ENCODE measurements at places on chromosomes 4 and X.

DNA sequence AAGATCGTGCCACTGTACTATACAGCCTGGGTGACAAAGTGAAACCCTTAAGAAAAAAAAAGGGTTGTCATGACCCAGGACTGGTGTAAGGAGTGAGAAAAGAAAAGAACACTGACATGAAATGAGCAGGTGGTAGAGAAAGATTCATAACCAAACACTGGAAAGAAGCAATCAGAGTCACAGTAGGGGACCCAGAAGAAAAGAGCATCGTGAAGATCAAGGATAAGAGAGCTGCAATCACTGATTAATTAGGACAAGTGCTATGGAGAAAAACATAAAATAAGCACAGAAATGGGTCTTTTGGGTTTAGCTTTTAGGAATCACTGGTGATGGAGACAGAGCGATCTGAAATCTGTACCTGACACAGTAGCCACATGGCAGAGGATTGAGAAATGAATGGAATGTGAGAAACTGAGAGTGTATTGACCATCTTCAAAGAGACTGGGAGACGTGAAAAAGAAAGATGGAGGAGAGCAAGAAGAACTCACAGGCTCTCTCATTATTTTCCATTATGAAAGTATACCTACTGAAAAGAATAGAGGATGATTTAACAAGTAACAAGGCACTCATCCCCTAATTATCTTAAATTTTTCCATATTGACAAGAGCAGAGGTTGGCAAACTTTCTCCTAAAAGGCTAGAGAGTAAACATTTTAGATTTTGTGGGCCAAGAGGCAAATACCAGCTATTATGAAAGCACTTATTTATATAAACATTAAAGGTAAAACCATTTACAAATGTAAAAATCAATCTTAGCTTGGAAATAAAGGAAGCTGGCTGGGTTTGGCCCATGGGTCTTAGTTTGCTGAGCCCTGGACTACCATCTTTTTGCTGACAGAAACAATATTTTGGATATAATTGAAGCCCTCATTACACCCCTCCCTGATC lies 7.3 kb downstream of the TMEM154 start:
- no peak for DNase-seq

GRCh38 chrX:14712096-14712495 lies 160.8 kb downstream of the FANCB start:
- DNase-seq, result no peak

GRCh38 chrX:56798866-56799758 lies 70.1 kb downstream of the NBDY start:
- no peak for DNase-seq

- no peak for DNase-seq
These were observed 217.9 kb upstream of the GPC4 start for GRCh38 chrX:133633162-133633561.

- DNase-seq, result no peak
These were observed 1.2 kb upstream of the SOWAHB start for GRCh38 chr4:76898949-76899645.

DNA sequence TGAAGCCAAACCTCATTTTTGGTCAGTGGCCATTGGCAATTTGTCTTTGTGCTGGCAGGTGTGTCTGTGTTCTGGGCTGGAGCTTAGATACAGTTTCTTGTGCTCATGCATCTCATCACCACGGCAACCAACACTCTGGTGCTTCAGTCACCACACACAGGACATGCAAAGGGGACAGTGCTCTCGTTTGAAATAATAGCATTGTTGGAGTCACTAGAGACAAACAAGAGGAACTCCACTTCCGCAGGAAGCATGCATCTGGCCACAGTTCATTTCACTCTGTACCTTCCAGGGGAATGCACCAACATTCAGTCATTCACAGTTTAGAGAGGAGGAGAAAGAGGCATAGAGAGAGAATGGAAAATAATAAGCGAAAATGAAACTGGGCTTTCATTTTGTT lies 267.4 kb downstream of the ANK2 start:
- DNase-seq, result no peak

DNA sequence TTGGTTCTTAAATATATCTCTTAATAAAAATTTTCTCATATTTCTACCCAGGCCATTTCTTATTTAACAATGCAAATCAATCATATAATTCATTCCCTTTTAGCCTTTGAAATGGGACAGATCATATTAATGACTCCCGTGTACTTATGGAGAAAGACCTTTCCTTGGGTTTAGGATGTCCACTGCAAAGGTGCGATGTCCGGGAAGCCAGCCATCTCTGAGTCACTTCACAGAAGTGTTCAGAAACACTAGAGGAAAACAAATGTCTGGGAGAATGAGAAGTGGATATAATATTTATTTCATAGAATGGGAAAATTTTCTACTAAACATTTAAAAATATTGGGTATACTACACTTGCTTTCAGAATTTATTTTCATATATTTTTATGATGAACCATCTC lies 15.3 kb downstream of the INTU start:
- no peak for DNase-seq

GRCh38 chr4:115596265-115597001 lies 483.0 kb upstream of the NDST4 start:
- no peak for DNase-seq

GRCh38 chr4:98673978-98674377 lies 15.6 kb upstream of the TSPAN5 start:
- DNase-seq, result no peak

- DNase-seq, result no peak
These were observed 394.6 kb downstream of the C4orf33 start for GRCh38 chr4:129490516-129490915.

DNA sequence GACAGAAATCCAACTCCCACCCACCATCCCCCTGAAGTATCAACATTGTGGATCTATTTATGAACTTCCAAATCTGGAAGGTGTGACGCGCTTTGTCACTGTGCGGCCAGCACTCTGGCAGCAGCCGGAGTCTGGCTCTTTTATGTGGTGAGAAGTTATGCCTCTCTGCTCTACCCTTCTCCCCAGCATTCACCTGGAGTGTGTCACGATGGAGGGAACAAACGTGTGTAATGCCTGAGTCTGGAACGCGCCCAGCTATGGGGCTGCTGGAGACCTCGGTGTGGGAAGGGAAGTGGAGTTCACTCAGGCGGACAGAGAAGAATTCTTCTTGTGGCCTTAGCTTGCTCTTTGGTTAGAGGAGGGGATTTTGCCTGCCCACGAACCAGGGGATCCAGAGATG lies 222.1 kb upstream of the RPL34 start:
- no peak for DNase-seq

DNA sequence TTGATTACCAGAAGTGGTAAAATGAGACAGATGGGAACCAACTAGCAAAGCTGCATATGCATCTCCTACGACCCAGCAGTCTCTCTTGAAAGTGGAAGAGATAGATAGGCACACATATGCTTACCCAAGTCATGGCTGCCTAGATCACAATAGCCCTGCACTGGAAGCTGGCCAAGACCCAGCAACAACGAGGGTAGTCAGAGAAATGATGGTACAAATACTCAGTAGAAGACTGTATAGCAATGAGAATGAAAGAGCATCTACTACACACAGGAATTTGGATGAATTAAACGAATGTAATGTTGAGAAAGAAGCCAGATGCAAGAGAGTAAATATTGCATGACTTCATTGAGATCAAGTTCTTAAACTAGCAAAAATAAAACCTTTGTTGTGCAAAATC lies 100.3 kb upstream of the FAT1 start:
- no peak for DNase-seq

GRCh38 chr4:140755774-140756318 lies 339 bp downstream of the TBC1D9 start:
- DNase-seq, result no peak

GRCh38 chrX:14697451-14697850 lies 168.1 kb downstream of the GLRA2 start:
- no peak for DNase-seq

- peak; percentile 5 for DNase-seq
These were observed 219.1 kb downstream of the ZNF674 start for GRCh38 chrX:46326161-46326560.

DNA sequence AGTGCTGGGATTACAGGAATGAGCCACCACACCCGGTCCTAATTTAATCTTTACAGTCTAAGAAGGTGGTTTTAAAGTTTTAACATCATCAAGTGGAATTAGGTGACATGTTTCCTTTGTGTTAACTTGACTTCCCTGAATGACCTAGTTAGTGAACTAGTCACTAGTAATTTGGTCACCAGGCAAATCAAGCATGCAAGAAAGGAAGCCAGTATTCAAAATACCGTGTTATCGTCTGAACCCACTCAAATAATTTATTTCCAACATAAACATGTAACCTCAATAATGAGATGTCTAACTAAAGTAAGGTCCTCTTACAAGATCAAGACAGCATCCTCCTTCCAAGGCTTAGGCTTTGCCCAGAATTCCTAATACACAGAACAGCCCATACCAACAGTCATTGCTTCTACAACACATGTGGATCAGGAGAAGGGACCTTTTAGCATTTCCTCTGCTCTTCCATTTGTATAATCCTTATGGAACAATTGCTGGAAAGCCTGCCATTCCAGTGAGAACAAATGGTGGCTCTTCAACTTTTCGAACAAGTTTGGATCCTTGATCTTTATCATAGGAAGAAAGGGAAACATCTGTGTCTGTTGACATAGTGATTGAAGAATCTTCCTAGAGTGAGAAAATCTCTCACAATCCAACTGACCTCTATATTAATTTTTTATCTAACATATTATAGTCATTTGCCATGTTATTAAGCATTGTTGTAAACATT lies 97.2 kb downstream of the ANXA3 start:
- DNase-seq, result no peak

GRCh38 chrX:134388161-134389109 lies 71.5 kb upstream of the HPRT1 start:
- DNase-seq, result no peak

DNA sequence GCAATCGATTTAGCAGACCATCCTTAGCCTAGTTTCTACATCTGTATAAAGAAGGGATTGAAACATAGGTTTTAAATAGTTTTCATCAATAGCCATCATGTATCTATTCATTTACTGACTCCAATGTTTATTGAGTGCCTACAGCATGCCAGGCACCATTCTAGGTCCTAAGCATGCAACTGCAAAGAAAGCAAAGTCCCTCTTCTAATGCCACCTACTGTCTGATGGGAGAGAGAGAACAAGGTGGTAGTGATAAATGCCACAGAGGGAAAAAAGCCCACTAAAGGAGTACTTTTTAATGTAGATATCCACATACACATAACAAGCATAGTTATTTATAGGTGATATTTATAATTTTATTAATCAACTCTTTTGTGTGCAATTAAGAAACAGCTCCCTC lies 67.6 kb upstream of the PPARGC1A start:
- DNase-seq, result no peak

GRCh38 chr4:155914782-155915181 lies 11.3 kb downstream of the TDO2 start:
- DNase-seq, result no peak

GRCh38 chr4:75880278-75880677 lies 22.0 kb downstream of the PPEF2 start:
- no peak for DNase-seq

- DNase-seq, result no peak
These were observed 37.7 kb upstream of the MTNR1A start for GRCh38 chr4:186592966-186593586.

DNA sequence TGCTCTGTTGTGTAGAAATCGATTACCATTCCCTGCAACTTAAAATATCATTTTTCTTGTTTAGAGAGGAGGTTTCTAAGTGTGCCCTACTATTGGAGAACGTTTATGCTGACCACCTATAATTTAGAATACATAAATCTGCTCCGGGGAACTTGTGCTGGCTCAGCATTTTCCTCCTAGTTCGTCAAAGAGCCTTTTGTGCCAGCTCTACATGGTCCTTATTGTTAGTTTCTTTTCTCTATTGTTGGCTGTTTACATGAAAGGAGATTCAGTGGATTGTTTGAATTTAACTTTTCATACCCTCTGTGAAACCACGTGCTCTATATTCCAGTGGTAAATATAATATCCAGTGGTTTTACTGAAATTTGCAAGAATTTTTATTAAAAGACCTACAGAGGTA lies 53.4 kb upstream of the ATP8A1 start:
- DNase-seq, result no peak

DNA sequence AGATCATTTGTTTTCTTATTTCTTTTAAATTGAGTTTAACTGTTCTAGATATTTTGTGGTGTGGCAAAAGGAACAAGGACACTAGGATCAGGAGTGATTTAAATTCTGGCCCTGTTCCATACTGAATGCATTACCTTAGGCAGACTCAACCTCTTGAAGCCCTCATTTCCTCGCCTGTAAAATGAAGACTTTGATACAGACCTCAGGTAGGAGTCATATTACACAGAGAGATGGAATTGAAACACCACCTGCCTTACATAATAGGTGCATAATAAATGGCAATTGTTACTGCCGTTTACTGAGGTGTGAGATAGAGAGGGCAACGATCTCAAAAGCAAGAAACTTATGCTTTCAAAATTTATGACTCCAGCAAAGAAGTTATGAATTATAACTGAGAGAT lies 28.2 kb upstream of the RASSF6 start:
- no peak for DNase-seq

GRCh38 chr4:151165205-151166000 lies 66.0 kb downstream of the RPS3A start:
- DNase-seq, result no peak

- peak; percentile 4 for DNase-seq
These were observed at the start of gene SLC6A8 for GRCh38 chrX:153687121-153688039. Gene SLC6A8, plus strand, starts transcription at chrX:153687926. Its CDS starts 649 bp downstream, at chrX:153688575.

- no peak for DNase-seq
These were observed 102.2 kb downstream of the RAP1GDS1 start for GRCh38 chr4:98363431-98363830.

DNA sequence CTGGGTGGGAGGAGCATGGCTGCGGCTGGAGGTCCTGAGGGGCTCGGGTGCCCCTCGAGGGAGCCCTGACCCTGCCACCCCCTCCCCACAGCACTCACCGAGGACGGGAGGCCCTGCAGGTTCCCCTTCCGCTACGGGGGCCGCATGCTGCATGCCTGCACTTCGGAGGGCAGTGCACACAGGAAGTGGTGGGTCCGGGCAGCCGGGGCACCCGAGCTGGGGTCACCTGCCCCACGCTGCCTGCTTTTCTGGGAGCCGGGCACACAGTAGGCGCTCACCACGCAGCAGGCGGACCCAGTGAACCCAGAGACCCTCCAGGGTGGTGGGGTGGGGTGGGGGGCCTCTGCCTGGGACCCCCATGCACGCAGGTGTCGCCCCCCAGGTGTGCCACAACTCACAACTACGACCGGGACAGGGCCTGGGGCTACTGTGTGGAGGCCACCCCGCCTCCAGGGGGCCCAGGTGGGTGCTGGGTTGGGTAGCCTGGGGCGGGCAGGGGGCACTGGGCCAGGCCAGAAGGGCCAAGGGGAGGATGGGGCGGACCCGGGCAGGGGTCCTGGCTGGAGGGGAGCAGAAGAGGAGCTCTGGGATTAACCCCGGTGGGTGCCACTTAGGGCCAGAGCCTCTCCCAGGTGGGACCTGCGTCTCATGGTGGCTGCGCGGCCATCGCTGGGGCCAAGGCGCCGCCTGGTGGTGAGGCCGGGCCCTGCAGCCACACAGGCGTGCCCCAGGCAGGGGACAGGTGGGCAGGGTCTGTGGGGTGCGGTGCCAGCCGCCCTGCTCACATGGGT lies 1.4 kb downstream of the HGFAC start:
- DNase-seq, result no peak

GRCh38 chrX:15221321-15221720 lies 48.6 kb downstream of the ASB9 start:
- DNase-seq, result no peak
